ENCODE measurements at places on chromosomes 7 and 10.

- DNase-seq = no peak
Observed at GRCh38 chr10:132739225-132739613, 46.7 kb downstream of the NKX6-2 start.

GRCh38 chr7:49583440-49583839, 190.0 kb upstream of the VWC2 start:
- no peak for DNase-seq

DNA sequence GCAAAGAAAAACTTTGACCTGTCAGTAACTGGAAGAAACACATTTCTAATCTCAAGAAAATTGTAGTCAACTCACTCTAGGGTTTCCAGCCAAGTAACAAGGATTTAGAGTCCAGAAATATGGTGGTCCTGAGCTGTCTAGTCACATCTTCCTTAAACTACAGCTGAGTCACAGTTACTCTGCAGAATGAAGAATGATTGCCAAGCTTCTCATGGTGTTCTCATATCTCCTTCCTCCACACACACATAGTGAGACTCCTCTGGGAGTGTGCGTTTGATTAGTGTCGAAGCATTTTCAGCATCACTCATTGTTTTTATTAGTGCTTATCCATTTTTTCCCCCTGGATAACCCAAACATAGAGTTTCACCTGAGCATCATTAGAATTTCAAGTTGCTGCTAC, 93.1 kb upstream of the CXCL12 start:
- no peak for DNase-seq

GRCh38 chr7:105473163-105473562, 48.9 kb downstream of the PUS7 start:
- peak; percentile 72 for DNase-seq

DNA sequence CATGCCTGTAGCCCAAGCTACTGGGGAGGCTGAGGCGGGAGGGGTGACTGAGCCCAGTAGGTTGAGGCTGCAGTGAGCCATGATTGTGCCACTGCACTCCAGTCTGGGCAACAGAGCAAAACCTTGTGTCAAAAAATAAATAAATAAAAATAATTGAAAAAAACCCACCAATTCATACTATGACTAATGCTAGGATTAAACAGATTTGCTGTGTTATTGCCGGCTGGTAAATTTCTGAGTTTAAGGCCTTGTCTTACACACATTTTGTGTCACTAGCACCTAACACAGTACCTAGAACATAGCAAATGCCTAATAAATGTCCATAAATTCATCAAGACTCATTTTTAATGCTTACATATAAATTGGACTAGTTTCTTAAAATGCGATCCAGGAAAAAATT, 8.7 kb downstream of the ESYT2 start:
- DNase-seq = peak; percentile 21

- no peak for DNase-seq
Observed at GRCh38 chr10:103499881-103500280, 6.4 kb downstream of the NEURL1 start.

DNA sequence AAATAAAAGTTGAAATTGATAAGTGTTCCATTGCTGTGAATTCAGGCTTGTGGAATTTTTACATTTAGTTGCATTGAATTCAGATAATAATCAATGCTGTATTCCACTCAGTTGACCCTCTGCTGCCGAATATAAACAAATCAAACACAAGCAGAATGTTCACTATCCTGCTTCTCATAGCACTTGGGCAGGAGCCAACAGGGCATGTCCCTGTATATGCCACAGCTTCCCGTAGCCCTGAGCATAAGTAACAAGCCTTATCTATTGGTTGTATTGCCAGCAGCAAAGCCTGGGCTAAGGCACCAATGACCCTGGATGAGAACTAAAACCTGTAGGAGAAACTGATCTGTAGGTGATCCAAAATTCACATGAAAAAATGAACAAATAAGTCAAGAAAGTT, 145.9 kb downstream of the ARHGAP12 start:
- DNase-seq = no peak

GRCh38 chr10:100670828-100671479, 74.4 kb upstream of the PAX2 start:
- no peak for DNase-seq

DNA sequence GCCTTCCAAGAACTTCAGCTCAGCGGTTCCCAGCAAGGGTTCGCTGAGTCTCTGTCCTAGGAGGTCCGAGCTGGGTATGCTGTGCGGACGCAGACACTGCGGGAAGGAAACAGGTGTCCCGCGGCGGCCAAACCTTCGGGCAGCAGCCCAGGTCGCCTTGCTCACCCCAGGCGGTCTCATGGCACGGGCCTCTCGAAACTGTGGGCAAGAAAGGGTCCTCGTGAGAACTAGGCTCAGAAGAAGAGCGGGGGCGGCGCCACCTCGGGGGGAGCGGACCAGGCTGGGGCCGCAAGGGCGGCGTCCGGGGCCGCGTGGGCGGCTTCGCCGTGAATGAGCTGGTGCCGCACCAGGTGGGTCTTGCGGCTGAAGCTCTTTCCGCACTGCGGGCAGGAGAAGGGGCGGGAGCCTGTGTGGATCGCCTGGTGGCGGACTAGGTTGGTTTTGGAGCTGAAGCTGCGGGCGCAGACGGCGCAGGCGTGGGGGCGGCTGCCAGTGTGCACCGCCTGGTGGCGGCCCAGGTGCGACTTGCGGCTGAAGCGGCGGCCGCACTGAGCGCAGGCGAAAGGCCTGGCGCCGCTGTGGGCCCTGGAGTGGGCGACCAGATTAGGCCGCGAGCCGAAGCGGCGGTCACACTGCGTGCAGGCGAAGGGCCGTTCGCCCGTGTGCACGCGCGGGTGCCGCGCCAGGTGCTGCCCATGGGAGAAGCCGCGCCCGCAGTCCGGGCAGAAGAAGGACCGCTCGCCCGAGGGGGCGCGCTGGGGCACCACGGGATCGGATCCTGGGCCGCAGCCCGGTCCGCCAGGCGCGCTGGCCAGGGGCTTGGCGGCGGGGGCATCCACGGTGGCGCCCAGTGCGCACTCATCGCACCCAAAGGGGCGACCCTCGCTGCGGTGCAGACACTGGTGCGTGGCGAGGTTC, 8.6 kb downstream of the ZNF467 start:
- no peak for DNase-seq

DNA sequence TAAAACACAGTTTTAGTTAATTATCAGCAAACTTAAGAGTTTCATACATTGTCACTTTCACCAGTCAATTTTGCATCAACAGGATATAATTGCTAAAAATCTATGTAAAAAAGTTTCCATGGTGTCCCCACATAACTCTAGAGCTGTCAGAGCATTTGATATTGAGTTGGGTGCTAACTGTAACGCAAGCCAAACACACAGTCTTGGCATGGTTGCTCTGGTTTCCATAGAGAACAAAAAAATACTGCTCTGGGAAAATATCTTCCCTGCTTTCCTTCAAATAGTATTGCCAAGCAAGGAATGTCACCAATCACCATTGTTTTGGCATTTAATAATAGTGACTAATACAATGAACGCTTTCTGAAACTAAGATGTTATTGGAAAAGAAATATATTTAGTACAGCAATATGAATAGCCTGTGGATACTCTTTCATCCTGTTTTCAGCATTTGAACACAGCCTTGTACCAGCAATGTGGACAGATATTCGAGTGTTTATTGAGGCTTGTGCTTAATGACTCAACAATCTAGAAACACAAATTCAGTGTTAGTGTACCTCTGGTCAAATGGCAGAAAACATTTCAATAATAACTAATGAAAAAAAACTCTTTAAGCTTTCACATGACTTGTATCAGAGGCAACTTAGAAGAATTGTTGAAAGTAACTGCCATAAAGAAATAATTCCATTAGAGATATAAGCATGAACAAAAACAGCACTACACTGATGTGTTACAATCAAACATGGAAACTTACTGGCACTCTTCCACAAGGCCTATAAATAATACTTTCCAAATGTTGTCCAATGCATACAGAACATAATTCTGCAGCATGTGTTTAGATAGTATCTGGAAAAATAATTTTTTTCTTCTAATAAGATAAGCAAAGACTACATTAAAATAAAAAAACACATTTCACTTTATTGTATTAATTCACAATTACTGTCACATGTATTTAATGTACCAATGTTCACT, 1469.5 kb upstream of the CELF2 start:
- no peak for DNase-seq

DNA sequence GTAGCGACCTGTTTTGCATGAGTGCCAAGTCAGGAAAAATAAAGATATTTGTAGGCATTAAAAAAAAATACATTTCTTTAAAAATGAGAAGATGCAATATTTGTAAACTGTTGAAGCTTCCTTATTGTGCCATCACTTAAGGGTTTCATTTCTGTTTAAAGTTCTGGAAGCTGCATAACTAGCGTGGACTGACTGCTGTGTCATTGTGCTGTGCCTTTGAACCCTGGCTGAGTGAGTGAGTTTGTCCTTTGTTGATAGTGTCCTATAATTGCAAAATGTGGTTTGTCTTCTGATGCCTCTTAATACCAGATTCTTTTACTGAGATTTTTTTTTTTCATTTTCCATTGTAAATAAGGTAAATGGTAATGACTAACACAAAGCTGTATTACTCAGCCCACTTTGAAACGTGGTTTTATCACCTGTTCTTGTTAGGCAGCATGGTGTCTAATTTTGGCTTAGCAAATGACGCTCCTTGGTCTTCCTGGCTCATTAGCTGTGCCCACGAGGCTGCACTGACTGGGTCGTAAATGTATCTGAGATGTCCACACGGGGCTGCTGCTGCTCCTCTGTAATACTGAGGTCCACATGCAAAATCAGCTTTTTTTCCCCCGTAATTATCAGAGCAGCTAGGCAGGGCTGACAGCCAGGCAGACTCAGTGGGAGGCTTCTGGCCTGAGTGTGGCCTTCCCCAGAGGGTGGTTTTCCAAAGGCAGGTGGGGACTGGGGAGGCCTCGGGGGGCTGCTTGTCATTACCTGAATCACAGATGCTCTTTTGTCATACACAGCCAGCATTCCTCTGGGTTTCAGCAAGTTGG, 14.8 kb downstream of the ZSCAN25 start:
- peak; percentile 89 for DNase-seq

DNA sequence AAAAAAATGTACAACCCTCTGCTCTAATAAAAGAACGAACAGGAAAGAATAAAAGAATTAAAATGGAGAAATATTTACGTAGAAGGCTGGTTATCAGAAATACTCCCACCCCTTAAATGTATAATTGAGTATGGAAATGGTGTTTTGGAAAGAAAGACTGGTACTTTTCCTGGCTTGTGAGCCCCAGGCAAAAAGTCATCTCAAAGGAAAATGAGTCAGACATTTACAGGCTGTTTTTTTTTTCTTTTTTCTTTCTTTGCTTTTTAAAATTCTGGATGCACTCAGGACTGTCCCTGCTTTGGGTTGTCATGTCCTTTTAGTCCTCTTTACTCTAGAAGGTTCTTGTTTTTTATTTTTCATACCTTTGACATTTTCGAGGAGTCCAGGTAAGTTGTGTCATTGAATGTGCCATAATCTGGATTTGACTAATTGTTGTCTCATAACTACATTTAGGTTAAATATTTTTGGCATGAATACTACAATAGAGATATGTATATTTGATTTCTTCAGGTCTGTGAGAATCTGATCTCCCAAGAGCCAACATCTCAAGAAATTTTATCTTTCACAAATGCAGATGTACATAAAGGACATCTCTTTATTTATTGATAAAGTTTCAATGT, 313.0 kb upstream of the GLI3 start:
- peak; percentile 74 for DNase-seq

- peak; percentile 97 for DNase-seq
Observed at GRCh38 chr7:33764752-33765451, 140.4 kb upstream of the BMPER start.

DNA sequence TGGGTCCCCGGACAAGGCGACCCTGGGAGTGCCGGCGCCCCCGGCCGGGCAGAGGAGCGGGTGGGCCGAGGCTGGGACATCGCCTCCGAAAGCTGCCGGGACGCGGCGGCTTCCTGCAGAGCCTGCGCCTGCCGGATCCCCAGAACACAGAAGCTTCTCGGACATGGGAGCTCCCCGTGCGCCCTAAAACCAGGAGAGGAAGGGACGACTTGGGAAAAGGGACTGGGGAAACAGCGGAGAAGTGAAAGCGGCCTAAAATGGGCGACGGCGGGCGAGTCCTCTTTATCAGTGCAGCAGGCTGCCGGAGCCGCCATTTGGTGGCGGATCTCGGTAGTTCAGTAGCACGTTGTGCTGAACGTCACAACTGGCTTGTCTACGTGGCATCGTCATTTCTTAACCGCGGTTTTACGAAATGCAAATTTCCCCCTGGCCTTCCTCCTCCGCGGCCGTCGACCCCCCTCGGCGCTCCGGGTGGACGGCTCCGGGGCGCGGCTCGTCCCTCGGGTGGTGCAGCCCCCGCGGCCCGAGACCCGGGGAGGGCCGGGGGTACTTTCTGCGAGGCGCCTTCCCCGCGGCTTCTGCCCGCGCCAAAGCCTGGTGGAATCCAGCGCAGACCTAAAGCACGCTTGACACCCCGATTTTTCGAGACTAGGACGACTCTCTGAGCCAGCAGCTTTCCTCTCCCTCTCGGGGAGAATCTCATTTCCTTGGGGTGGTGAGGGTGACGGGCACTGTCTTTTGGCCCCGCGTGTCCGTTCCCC, 9.9 kb upstream of the SPAG6 start:
- no peak for DNase-seq

DNA sequence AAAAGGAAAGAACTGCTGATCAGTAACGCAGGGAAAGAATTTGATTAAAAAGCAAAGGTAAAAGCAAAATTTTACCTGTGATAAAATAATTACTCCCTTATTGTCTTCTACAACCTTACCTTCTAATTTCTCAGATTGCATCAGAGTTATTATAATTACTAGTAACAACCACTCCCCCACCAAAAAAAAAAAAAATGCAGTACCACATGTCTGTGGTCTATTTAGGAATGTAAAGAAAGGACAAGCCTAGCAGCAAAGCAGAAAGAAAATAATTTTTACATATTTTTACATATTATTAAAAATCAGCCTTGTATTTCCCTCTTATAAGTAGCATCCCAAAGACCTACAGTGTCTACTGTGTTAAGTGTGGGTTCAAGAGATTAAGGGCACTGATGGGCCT, 430.4 kb downstream of the TFEC start:
- no peak for DNase-seq

DNA sequence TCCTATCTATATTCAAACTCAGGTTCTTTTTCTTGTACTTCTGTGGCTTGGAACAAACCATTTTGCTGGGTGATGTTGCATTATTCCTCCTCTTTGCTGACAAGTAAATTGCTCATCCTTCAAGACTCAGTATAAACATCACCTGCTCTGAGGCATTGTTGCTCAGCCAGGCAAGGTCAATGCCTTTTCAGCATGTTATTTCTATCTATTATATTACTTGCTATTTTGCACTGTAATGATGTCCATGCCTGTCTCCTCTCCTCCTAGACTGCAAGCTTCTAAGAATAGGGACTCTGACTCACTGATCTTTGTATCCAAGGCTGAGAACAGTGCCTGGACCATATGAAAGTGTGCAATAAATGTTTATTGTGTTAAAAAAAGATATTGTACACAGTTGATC, 293.8 kb downstream of the RNLS start:
- DNase-seq = peak; percentile 33

DNA sequence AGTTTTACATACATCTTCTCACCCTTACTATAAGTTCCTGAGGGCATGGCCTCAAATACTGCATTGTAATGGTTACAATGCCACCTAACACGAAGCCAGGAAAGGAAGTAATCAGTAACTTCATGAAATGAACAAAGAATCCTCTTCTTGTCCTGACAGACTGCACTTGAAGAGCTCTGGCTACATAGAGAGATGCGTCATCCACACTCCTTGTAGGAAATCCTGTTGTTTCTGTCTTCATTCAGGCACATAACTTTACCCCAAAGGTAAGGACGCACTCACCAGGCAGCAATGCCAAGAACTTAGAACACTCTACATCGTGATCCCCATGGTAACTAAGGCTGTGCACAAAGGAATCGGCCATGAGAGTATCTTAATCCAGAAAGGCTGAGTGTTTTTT, 80.3 kb upstream of the ARID5B start:
- no peak for DNase-seq

GRCh38 chr7:112484671-112485167, 3.9 kb downstream of the LSMEM1 start:
- no peak for DNase-seq
